ENCODE measurements at places on chromosomes 13 and 19.

GRCh38 chr19:48170817-48171347 is 402 bp downstream of the ZSWIM9 start:
- DNase-seq, result no peak

DNA sequence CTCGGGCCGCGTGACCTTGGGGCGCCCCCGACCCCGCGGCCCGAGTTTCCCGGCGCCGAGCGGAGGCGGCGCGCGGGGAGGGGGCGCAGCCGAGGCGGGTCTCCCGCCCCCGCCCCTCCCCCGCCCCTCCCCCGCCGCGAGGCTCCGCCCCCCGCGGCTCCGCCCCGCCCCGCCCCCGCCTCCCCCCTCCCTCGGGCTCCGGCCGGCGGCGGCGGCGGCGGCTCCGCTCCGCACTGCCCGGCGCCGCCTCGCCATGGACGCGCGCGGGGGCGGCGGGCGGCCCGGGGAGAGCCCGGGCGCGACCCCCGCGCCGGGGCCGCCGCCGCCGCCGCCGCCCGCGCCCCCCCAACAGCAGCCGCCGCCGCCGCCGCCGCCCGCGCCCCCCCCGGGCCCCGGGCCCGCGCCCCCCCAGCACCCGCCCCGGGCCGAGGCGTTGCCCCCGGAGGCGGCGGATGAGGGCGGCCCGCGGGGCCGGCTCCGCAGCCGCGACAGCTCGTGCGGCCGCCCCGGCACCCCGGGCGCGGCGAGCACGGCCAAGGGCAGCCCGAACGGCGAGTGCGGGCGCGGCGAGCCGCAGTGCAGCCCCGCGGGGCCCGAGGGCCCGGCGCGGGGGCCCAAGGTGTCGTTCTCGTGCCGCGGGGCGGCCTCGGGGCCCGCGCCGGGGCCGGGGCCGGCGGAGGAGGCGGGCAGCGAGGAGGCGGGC is at the start of gene HCN2:
HCN2 (plus strand) TSS at position 189 of the 703 bp plus-strand sequence; CDS start at position 254, 65 bp downstream.
- DNase-seq, result no peak

- no peak for DNase-seq
Observed at GRCh38 chr19:3499738-3500428, 591 bp downstream of the DOHH start.

- DNase-seq, result no peak
Observed at GRCh38 chr13:112073245-112074138, 6.5 kb downstream of the SOX1 start.

DNA sequence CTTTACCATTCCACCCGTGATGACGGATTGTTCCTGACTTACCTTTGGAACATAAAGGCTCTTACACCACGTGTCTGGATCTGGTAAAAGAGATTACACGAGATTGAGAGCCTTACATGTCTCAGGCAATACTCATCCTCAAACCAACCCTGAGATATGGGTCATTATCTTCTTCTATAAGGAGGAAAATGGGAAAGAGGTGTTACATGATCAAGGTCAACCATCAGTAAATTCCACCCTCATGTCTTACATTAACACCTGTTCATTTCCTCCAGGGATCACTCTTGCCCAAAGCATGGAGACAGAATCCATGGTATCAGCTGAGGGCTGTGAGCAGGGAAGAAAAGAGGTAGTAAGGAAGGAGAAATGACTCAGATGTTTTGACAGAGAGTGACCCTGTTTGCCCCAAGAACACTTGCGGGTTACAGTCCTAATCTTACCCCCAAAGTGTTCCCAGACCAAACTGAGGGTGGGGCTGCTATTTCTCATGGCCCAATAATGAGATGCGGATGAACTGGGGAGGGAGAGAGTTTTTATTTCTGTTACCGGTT is 19.6 kb downstream of the LILRB4 start:
- DNase-seq, result peak; percentile 36

GRCh38 chr13:40813667-40814454 is 24.4 kb downstream of the SLC25A15 start:
- DNase-seq, result peak; percentile 34

GRCh38 chr19:52640916-52641315 is 2.8 kb upstream of the ZNF83 start:
- no peak for DNase-seq

GRCh38 chr19:8611877-8612806 is 1.6 kb upstream of the ADAMTS10 start:
- DNase-seq, result no peak

DNA sequence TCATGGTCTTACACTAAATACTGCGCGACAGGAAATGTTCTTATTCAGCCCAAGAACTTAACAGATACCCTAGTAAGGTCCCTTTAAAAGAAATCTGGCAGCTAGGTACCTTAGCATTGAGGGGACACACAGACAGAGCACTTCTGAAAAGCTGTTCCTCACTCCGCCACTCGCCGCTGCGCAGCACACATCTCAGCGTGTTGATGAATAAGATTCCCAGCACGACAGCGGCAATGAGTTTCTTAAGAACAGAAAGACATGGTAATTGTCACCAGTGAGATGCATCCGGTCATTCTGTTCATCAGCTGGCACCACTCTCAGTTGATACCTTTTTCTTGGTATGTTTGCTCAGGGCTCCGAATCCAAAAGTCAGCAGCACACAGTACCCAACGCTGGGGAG is 39.9 kb downstream of the TMTC4 start:
- DNase-seq, result no peak

DNA sequence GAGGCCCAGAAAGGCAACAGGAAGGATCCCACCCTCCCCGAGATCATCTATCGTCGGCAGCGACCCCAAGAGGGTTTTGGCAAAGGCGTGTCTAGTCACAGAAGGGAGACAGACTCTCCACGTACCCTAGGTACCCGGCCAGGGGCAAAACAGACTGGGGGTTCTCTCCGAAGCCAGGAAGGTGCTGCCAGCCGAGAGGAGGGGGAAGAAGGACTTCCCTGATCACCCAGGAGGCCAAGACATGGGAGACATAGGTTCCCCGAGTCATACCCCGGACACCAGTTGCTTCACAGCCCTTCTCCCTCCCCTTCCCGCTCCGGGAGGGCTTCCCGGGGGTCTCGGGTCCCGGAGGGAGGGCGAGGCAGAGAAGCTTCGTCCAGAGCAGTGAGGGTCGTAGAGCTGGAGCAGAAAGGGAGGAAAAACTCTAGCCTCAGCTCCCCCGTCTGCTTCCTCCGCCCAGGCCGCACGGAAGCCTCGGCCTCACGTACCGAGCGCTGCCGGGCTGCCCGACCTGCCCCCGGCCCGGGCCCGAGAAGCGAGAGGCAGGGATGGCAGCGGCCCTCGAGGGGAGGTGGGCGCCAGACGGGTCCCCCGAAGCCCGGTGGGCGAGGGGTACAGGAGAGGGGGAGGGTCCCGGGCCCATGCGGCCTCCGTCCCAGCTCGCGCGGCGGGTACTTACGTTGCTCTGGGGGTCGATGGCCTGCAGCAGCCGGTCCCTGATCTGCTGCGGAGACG is 644 bp downstream of the MED26 start:
- peak; percentile 45 for DNase-seq

- DNase-seq, result peak; percentile 83
Observed at GRCh38 chr19:18349524-18350128, 9.2 kb downstream of the PGPEP1 start.

DNA sequence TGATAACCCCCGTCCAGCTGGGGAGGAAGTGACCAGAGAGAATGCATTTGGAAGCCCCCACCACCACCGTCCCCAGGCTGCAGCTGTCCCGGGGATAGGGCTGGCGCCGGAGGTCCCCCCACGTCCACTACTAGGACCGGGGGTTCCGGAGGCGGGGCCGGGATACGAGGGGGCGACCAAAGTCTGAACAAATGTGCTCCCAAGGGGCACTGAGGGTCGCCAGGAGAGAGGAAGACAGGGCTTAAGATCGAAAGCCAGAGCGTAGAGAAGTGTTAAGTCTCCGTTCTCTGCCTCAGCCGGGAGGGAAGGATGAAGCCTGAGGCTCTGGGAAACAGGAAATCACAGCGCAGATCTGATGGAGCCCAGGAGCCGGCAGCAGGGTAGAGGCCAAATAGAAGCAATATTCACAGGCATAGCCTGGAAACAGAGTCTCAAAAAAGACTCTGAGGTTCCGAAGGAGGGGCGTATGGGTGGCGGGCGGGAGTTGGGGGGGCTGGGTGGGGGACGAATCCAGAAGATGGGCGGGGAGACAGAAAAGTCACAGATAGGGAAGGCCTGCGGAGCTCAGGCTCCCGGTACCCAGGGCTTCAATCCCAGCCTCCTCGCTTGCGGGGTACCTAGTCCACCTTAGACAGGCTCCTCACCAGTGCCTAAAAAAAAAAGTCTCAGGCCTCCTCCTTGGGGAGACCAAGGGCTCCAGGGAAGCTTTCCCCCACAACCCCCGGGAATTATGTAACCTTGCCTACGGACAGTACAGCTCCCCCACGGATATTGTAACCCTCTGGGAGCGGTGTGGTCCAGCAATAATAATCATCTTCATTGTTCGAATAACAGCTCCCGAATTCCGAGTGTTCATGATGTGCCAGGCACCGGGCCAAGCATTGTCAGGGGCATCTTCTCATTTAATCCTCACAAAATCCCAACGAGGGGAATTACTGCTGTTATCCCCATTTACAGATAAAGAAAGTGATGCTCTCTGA is 1.1 kb upstream of the ERF start:
- peak; percentile 64 for DNase-seq

DNA sequence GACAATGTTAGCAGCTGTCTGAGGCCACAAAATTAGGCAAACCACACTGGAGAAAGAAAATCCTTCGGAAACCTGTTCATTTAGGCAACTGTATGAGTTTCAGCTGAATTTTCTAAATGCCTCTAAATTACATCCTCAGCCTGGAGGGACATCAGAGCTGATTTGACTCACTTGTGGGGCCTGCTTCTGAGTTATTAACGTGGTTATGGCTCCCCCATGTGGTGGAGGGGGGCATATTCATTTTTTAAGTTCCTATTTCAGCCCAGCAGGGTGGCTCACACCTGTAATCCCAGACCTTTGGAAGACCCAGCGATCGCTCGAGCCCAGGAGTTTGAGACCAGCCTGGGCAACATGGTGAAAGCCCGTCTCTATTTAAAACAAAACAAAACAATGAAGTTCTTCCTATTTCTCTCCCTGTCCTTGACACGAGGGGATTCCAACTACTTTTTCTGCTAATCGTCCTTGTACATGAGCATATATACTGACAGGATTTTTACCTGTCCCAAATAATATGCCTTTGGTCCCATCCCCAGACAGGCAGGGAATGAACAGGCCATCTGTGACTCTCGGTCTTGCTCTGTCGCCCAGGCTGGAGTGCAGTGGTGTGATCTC is 31.5 kb upstream of the HIF3A start:
- DNase-seq, result peak; percentile 89

- no peak for DNase-seq
Observed at GRCh38 chr13:49146950-49147355, 73.2 kb upstream of the MLNR start.

DNA sequence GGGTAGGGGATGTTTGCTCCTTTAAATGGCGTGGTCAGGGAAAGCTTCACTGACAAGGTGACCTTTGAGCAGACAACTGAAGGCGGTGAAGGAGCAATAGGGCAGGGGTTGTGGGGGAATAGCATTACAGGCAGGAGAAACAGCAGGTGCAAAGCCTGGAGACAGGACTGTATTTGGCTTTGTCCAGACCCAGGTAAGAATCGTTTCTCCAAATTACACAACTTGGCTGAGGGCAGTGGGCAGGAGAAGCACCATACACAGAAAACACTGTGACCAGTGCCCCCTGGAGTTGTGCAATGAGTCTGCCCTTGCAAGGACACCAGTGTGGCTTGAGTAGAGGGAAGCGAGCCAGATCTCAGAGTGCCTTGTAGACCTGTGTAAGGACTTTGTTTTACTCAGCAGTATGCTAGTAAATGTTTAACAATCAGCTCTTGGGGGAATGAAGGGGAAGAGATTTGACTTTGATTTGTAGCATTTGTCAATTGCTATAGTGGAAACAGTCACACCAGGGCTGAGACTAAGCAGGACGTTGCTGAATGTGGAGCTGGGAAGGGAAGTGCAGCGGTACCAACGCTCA is 360.0 kb downstream of the DCT start:
- DNase-seq, result no peak

GRCh38 chr19:24049537-24049936 is 37.5 kb upstream of the ZNF254 start:
- DNase-seq, result no peak

DNA sequence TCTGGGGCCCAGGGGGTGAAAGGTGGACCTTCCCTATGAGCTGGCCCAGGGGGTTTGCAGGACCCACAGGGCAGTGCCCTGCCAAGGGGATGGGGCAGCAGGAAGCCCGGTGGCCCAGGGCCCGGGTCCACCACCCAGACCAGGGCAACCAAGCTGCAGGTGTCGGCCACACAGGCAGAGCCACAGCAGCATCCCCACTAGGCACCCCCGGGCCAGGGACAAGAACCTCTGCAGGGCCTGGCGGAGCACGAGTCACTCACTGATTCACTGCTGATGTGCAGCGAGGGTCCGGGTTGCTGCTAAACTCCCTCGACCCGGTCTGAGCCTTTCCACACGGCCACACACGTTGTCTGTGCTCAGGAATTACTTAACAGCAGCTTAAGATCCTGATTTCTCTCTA is 8.8 kb downstream of the FZR1 start:
- DNase-seq, result no peak

DNA sequence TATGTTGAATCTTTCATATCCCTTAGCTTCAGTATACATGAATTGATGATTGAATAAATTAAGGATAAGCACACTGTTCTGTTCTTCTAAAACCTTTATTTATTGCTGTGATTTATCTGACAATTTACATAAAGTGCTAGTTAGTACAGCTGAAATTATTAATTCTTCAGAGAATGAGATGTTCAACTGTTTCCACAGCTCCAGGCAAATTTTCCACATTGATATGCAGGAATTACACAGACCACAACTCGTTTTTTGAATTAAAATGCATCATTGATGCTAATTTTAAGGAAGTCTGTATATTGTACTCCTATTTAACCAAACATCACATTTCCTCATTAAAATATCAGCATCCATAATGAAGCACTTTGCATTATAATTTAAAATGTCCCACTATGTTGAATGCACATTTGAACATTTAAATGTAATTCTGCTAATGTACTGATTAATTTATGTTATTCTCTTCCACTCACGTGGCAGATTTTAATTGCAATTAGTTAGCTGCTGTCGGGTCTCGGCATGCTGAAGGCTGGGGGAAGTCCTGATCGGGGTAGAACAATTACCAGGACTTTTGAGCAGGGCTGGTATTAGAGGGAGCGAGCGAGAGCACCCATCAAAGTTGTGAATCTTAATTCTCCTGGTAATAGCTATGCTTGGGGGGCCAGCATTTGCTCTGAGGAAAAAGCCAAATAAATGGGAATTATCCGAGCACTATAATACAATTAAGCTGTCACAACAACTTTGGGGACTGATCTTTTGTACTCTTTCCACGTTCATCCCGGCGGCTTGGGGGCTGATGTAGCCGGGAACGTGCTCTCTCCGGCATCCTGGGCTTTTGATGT is 136.7 kb upstream of the TMTC4 start:
- DNase-seq, result no peak

- no peak for DNase-seq
Observed at GRCh38 chr19:54428323-54429175, 13.3 kb downstream of the TTYH1 start.

All from suppressor macrophage (primary cell).